Stimulated activated CD8-positive, alpha-beta memory T cell treated with anti-CD3 and anti-CD28 coated beads, Interleukin-7, amount 100 ng/mL, for 48 hours (primary cell): ENCODE measurements at places on chromosomes 12 and 14.

DNA sequence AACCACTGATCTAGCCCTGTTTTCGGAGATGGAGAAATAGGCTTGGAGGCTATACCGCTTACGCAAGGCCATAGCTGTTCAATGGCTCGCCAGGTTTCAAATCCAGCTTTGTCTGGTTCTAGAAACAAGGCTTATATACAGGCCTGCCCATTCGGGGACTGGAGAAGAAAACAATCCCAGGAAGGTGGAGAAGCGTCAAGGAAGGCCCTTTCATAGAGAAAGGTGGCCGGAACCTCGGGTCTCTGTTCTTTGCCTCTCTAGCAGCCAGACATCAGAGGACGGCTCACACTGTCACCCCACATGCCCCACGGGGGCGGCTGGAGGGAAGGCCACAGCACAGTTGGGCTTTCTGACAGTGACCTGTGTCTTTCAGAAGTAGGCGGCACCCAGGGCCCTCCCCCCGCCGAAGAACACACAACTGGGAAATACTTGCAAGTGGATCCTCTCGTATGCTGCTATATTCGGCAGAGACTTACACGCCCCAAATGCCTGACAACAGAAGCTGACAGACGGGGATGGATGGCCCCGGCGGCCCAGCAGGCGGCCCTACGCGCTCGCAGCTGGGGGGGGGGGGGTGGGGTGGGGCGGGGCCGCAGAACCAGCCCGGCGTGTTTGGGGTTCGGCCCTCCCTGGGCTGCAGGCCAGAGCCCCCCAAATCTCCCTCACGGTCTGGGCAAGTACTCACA lies 4.5 kb upstream of the SETD1B start:
- DNase-seq: no peak

DNA sequence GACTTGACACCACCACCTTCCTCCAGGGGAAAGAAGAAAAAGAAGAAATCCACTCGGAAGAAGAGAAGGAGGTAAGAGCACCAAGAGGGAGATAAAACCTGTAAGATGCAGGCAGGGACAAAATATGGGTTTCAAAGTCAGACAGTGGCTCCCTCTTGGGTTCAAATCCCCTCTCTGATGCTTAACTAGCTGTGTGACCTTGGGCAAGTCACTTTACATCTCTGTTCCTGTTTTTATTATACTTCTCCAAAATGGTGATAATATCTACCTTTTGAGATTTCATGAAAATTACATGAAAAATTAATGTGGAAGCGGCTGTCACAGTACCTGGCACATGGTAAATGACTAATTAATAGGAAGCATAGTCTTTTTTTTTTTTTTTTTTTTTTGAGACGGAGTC lies 64.4 kb upstream of the HSPB8 start:
- no peak for DNase-seq

- DNase-seq: no peak
Measured at GRCh38 chr14:102984336-102985102, 62.1 kb downstream of the AMN start.

DNA sequence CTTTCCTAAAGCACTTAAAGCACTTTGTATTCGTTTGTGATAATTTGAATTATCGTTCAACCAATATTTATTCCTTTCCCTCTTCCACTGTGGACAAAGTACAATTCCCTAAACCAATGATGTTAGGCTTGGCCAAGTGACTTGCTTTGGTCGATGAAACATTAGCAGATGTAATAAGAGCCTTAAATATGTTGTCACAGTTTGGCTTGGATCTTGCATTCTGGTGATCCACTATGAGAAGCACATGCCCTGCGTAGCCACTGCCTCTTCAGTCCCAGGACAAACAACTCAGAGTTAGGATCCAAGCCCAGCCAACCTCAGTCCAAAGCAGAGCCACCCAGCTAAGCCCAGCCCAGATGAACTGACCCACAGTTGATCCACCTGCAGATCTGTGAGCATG lies 8.4 kb upstream of the C12orf75 start:
- no peak for DNase-seq

DNA sequence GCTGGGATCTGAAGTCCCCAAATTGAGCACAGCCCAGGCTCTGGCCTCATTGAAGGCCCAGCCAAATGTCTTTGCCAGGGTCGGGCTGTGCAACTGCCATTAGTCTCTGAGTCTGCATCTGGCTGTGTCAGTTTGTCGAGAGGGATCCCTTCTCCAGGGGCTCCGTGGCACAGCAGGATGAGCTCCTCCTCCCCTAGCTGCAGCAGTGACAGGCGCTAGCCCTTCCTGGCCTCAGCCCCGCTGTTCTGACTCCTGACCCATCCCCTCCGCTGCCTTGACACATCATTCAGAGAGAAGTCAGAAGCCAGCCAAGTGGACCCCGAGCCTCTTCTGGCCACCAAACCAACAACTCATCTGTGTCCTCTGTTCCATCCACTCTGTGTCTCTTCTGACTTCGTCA lies 188.3 kb downstream of the CALM1 start:
- DNase-seq: no peak

DNA sequence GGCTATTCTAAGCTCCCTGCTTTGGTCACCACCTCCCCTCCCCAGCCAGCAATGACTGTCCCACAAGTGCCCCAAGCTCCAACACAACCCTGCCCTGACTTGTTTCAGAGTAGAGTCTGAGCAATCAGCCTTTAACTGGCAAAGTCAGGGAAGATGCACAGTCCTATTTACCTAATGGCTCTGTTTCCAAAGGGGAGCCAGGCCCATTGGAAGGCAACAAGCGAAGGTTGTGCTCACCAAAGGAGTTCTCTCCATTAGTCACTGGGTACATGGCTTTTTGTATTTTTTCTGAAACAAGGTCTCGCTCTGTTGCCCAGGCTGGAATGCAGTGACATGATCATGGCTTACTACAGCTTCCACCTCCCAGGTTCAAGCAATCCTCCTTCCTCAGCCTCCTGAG lies 267.1 kb upstream of the CRY1 start:
- no peak for DNase-seq

- no peak for DNase-seq
Measured at GRCh38 chr12:14403711-14404196, 38.3 kb downstream of the ATF7IP start.

GRCh38 chr14:87179936-87180335 lies 813.0 kb downstream of the GALC start:
- no peak for DNase-seq

- DNase-seq: no peak
Measured at GRCh38 chr14:95111507-95112164, 45.7 kb downstream of the DICER1 start.

GRCh38 chr12:64639466-64639865 lies 29.2 kb downstream of the RASSF3 start:
- no peak for DNase-seq

DNA sequence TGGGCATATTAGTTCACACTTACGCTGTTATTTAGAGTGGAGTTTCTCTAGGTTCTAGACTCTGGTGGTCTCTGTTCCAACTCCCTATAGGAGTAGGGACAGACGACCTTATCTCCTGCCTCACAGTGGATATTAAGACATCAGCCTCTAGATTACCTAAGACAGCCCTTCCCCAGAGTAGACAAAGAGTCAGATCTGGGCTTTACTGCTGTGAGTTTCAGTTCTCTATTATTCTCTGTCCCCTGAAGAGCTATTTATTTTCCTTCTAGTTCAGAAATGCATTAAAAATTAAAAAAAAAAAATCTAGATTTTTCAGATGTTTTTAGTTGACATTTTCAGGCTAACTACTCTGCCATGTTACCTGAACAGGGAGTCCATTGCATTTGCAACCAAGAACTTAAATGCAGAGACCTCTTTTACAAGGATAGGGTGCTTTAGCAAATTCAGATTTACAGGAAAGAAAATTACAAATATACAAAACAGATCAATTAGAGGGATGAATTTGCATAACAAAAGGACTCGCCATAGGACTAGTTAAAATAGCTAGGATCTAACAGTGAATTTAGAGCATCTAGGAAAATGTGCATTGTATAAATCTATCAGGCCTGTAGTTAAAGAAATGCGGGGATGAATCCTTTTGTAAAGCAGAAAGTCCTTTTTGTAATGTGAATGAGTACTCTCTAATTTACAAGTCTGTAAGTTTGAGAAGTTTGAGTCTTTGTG lies 381.4 kb downstream of the APAF1 start:
- no peak for DNase-seq

GRCh38 chr12:123271001-123271668 lies 521 bp downstream of the CDK2AP1 start:
- peak; percentile 54 for DNase-seq

DNA sequence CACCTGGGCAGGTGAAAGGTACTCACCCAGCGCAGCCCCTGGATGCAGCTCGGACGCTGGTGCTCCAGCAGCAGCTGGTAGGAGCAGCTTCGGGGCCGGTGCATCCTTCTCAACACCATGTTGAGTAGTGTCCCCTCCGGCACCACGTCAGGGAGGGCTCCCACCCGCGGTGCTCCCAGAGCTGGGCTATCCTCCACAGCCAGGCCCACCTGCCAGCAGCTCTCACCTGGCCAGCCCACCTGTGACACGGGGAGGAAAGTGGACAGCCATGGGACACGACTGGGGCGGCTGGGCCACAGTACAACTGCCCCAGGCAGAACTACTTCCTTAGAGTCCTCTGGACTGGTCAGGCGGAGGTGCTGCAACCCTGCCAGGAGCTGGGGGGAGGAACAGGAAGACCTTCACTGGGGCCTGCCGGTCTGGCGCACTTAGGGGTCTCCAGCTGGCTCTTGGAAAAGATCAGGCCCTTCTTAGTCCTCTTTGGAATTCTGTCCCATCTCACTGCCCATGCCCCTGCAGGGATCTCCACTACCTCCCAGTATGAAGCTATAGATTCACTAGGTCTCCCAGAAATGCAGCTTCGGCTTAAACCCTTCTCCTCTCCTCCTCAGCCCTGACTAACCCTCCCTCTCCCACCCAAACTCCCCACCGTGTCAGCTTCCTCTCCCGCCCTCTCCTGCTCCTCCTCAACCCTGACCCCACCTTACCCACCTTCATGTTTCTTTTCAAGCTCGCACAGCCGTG lies 668 bp downstream of the RAPGEF3 start:
- DNase-seq: no peak

GRCh38 chr12:46830731-46831334 lies 5.0 kb upstream of the SLC38A4 start:
- DNase-seq: no peak

DNA sequence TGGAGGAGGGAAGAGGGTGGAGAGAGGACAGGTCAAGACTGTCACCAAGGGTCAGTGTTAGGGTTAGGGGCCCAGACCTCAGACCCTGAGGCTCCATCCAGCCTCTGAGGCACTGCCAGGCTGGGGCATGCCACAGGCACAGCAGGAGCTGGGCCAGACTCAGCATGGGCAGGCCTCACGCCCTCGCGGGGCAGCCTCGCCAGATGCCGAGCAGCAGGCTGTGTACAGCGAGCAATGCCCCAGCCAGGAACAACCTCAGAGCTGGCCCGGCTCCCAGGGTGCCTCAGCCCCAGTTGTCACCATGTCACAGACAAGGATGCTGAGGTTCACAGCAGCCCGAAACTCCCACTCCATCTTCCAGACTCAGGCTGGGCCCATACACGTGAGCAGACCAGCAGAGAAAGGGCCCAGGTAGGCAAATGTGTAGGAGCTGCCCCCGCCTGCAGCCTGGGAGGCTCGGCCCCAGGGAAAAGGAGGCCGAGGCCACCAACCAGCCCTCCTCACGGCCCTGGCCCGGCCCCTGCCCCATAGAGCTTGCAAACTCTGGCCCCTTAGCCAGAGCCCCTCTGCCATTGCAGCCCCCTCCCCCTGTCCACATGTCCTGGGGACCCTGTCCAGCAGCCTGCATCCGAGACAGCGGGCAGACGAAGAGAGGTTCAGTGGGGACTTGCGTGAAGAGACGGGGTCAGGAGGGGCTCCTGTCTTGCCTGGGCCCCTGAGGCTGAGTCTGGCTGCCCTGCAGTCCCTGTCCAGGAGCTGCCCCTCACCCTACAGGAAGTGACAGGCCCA lies 7.5 kb downstream of the C14orf180 start:
- DNase-seq: no peak

- no peak for DNase-seq
Measured at GRCh38 chr12:69905801-69906200, 80.8 kb downstream of the MYRFL start.

GRCh38 chr12:53613821-53614220 lies 12.4 kb downstream of the ATF7 start:
- no peak for DNase-seq

GRCh38 chr12:54968181-54968730 lies 16.3 kb downstream of the TESPA1 start:
- DNase-seq: no peak

DNA sequence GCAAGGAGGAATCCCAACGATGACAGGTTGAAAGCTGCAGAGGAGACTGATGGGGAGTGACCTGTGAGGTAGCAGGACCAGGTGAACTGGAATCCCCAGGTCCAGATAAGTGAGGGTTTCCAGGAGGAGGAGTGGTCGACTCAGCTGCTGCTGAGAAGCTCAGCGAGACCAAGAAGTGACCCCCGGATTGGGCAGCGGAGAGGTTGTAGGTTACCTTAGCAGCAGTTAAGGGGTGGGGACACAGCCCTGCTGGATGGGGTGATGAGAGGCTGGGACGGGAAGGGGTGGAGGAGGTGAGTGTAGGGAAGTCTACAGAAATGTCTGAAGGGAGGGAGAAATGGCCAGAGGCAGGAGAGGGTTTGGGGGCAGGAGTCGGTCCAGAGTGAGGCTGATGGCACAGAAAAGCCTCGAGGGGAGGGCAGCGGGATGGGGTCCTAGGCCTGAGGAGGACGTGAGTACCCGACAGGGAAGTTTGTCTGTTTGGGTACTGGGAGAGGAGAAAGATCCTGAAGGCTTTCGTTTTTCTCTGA lies 2.6 kb upstream of the RCOR1 start:
- DNase-seq: no peak

- no peak for DNase-seq
Measured at GRCh38 chr14:76550534-76550933, 174.6 kb downstream of the ESRRB start.

DNA sequence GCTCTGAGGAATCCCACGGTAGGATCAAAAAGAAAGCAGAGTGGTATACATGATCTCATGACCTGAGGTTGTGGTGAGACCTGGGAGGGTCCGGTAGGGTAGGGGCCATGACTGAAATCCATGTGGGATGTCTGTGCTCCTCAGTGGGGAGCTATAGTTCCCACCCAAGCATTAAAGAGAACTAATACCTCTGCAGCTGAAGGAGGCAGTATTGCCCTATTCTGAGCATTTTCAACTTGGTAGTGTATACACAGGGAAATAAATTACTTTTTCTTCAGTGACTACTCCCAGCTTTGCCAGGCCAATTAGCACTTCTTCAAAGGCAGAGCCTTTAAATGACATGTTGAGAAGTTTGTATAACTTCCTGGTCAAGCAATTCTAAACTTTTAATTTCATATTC lies 613.8 kb downstream of the KCNH5 start:
- no peak for DNase-seq

DNA sequence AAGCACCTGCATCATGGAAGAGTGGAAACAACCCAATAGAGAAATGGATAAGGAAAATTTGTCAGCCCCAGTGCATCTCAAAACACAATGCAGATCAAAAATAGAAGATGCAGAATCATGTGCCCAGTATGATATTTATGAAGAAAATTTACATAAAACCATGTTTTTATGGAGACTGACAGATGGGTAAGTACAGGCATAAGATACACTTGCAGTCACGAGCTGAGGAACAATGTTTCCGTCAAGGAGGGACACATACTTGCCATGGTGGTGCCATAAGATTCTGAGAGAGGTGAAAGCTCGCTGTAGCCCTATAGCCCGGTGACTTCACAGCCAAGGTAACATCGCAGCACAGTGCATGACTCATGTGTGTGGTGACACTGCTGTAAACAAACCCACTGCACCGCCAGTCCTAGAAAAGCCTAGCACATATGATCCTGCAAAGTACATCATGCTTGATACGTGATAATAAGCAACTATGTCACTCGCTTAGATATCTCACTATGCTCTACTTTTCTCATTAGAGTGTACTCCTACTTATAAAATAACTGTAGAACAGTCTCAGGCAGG lies 112.6 kb downstream of the RIMBP2 start:
- DNase-seq: no peak
